ENCODE measurements at places on chromosomes 12 and 14. TPM values are rescaled to one million over a fixed set of nuclear protein-coding genes. Genes with fewer than 3 reads are reported as not detected.

NELL2 gene
- 233 TPM for total RNA-seq

LBHD2 gene
- total RNA-seq, result not detected

SPX gene
- total RNA-seq, result 0.78 TPM

GPR135 gene
- total RNA-seq, result 2.3 TPM

P3H3 gene
- total RNA-seq, result 11.8 TPM

CLEC6A gene
- total RNA-seq, result not detected

GPR65 gene
- total RNA-seq, result 15.5 TPM

ASB2 gene
- total RNA-seq, result 29.7 TPM

TESPA1 gene
- total RNA-seq, result 287 TPM

FLRT2 gene
- total RNA-seq, result not detected

CHFR gene
- 79.4 TPM for total RNA-seq

SLCO1C1 gene
- not detected for total RNA-seq

TMEM253 gene
- total RNA-seq, result not detected

TNS2 gene
- 6.3 TPM for total RNA-seq

DDIT3 gene
- total RNA-seq, result 40.8 TPM

PUS1 gene
- total RNA-seq, result 41.8 TPM

BIN2 gene
- 221 TPM for total RNA-seq

KLRC3 gene
- not detected for total RNA-seq

MBIP gene
- total RNA-seq, result 25.6 TPM

LRR1 gene
- total RNA-seq, result 13.6 TPM

PPP1R3E gene
- total RNA-seq, result 87.3 TPM

STYK1 gene
- not detected for total RNA-seq

CCDC77 gene
- 13.0 TPM for total RNA-seq

ACOT4 gene
- total RNA-seq, result 1.2 TPM

SSPN gene
- not detected for total RNA-seq

CCDC92 gene
- 32.1 TPM for total RNA-seq

BDKRB2 gene
- total RNA-seq, result not detected

TGFB3 gene
- total RNA-seq, result 7.2 TPM

ZC2HC1C gene
- 0.76 TPM for total RNA-seq

CLMN gene
- 0.70 TPM for total RNA-seq

CEBPE gene
- total RNA-seq, result 0.69 TPM

OVCH1 gene
- total RNA-seq, result not detected

SYNE2 gene
- 259 TPM for total RNA-seq

PTCSC3 gene
- not detected for total RNA-seq

RAB15 gene
- 5.4 TPM for total RNA-seq

FOXA1 gene
- not detected for total RNA-seq

TMEM229B gene
- total RNA-seq, result 34.9 TPM

LACRT gene
- total RNA-seq, result not detected

AKAP5 gene
- 0.20 TPM for total RNA-seq

PLEKHG7 gene
- not detected for total RNA-seq

AMN gene
- total RNA-seq, result 7.1 TPM

CLEC4C gene
- total RNA-seq, result not detected

KLHL33 gene
- total RNA-seq, result 0.15 TPM

GPX2 gene
- total RNA-seq, result not detected

NOP9 gene
- total RNA-seq, result 23.1 TPM
